ENCODE measurements at places on chromosomes 2 and 18.

DNA sequence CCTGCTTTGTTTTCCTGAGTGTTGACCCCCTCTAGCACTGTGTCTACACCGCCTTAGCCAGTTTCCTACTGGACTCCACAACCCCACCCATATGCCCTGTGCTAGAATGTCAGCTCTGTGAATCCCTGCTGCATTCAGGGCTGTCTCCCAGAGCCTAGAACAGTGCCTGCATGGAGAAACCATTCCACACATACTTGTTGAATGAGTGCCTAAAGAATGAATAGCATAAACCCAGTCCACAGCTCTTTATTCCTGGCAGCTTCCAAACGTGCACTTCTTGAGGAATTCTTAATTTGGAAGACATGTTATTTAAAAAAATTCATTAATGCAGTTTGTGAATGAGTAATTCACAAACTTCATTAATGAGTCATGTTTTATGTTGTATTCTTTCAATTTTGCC, 6.5 kb upstream of the NAPG start:
- no peak for DNase-seq

GRCh38 chr18:40897884-40898283, 1057.2 kb upstream of the PIK3C3 start:
- DNase-seq = no peak

DNA sequence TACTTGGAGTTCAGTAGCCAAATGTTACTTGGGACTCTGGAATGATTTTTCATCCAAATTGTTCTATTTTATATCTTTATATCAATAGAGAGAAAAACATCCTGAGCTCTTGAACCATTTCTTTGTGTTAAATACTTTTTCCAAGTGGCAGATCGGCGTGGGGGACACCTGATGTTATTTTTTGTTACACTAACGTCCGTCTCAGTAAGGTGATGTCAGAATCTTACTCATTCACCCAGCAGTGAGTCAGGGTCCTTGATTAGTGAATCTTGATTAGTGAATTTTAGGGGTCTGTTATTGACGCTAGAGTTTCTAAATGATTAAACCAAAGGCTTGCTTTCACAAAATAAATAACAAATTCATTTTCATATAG, 1.7 kb downstream of the MIB1 start:
- no peak for DNase-seq

DNA sequence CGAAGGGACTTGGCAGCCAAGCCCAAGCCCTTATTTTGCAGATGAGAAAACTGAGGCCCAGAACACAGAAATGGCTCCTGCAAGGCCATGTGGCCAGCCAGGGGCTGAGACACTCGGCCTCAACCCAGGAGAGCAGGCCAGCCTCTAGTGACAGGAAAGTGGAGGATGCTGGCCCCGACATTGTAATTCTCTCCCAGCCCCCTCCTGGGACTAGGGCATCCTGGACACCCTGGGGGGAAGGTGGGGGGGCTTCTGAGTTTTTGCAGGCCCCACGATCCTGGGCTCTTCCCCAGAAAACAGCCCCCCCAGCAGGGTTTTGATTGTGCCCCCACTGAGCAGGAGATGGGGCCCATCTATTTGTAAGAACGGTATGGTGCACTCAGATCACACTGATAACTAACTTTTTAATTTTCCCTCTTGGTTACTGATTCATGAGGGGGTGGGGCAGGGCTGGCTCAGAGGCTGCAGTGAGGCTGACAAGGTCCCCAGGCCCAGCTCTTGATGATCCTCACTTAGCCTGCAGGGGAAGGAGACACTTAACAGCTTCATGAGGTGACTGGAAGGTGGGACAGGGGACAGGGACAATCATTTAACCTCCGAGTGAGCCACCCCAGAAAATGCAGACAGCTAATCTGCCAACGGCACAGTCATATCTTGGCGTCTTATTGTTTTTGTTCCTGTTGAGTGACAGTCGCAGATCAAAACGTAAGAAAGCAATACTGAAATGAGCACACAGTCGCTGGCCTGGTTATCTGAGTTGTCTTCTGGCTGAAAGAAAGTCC, 18.9 kb downstream of the SMAD7 start:
- DNase-seq = no peak

- DNase-seq = peak; percentile 60
Measured at GRCh38 chr2:27703638-27704341, 40.1 kb downstream of the SLC4A1AP start.
